ENCODE measurements at places on chromosomes 6 and 20.

GRCh38 chr20:48862279-48862678 lies 34.5 kb upstream of the PREX1 start:
- H3K27me3 ChIP-seq = no peaks in the 10 kb centered on the region
- H3K4me3 ChIP-seq = no peak overlapping the region
- DNase-seq = no peak
- no peaks in the 10 kb centered on the region for H3K36me3 ChIP-seq
- H3K27ac ChIP-seq = no peak overlapping the region

- no peak overlapping the region for H3K4me3 ChIP-seq
- no peak for DNase-seq
- no peaks in the 10 kb centered on the region for H3K27me3 ChIP-seq
- H3K27ac ChIP-seq = no peak overlapping the region
Measured at GRCh38 chr6:170446841-170447560, 106.1 kb downstream of the PSMB1 start.

DNA sequence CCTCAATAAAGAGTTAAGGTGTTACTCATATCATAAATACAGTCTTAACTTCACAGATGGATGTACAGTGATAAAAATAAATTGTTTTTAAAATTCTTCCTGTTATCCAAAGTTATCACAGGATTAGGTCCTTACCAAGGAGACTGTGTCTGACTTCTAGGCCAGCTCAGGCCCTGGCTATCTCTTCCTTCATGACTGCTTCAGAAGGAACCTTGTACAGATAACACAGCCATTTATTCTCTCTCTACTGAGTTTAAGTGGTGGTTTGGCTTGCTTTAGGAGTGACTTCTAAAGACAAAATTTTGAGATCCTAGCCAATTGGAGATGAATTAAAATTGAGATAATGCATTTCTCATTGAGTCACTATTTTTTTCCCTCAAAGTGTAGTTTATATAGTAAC lies 40.8 kb upstream of the RNF182 start:
- H3K4me1 ChIP-seq = no peaks in the 10 kb centered on the region
- H3K27ac ChIP-seq = no peak overlapping the region
- H3K27me3 ChIP-seq = no peaks in the 10 kb centered on the region
- DNase-seq = no peak
- H3K36me3 ChIP-seq = no peaks in the 10 kb centered on the region

DNA sequence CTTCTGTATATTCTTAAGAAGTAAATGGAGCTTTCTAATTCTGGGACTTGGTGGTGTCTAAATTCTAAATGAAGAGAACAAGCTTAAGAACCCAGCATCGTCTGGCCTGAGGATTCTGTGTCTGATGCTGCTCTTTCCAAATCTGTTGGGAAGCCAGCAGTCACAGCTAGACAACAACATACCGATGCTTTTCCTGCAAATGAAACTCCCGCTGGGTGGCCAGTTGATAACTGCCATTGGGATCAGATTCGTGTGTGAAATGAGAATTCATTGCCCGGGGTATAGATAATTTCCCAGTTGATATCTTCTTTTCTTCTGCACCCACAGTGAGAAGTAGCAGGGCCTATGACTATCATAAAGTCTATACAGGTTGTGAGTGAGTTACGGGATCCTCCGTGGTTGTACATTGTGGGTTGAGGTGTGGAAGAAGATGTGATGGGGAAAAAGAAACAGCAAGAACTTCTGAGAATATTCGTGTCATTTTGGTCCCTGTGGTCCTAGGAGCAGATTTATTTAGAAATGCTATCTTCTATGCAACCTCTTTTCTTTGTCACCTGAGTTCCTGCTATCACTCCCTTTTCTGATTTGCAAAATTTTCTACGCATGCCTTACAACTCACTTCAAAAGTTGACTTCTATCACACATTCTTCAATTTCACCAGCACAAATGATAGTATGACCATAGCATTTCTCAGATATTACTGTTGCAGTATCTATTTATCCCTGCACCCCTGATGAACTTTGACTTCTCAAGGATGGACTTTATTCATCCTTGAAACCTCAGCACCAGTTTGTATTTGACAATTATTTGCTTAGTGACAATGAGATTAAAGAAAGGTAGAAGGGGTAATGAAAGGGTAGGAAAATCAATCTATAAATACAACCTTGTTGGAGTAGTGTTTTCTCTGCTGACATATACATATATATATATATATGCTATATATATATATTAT lies 10.4 kb downstream of the NOX3 start:
- no peaks in the 10 kb centered on the region for H3K27me3 ChIP-seq
- no peaks in the 10 kb centered on the region for H3K36me3 ChIP-seq
- peaks cover 8% of the 10 kb centered on the region for H3K4me1 ChIP-seq
- H3K4me3 ChIP-seq = no peak overlapping the region
- no peak for DNase-seq

All from common myeloid progenitor, CD34-positive (primary cell).